Kidney (tissue), 22 donors: ENCODE measurements at places on chromosomes 3 and 15. TPM values are rescaled to one million over a fixed set of nuclear protein-coding genes. Genes with fewer than 3 reads are reported as not detected.

CLSTN2 gene
- total RNA-seq = 12.0 TPM

SLC22A13 gene
- total RNA-seq = 0.16 TPM

AHSG gene
- total RNA-seq = not detected

ADAMTS7 gene
- 3.1 TPM for total RNA-seq

KBTBD8 gene
- total RNA-seq = 1.8 TPM

AGBL1 gene
- total RNA-seq = not detected

SH3GL3 gene
- 0.47 TPM for total RNA-seq

DNA sequence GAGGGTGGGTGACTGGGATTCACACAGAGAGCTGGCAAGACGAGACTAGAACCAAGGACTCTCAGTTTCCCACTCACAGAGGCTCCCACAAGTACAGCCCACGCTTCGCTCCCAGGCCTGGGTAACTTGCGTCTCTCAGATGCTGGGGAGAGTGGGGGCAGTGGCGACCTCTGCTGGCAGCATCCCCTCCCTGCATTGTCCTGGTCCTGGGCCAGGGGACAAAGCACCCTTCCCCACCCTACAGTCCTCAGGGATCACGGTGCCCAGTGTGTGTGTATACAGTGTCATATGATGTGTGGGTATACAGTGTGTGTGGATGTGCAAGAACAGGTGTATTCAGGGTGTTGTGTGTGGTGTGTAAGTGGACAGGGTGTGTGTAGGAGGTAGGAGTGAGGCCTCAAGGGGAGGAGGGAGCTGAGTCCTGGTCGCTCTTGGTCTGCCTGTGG, 12.8 kb downstream of the VILL start:
- H3K27ac ChIP-seq = no peak overlapping the region
- H3K36me3 ChIP-seq = peaks cover 3% of the 10 kb centered on the region
- no peaks in the 10 kb centered on the region for H3K4me1 ChIP-seq
- no peak overlapping the region for H3K4me3 ChIP-seq
- H3K27me3 ChIP-seq = no peaks in the 10 kb centered on the region

DNA sequence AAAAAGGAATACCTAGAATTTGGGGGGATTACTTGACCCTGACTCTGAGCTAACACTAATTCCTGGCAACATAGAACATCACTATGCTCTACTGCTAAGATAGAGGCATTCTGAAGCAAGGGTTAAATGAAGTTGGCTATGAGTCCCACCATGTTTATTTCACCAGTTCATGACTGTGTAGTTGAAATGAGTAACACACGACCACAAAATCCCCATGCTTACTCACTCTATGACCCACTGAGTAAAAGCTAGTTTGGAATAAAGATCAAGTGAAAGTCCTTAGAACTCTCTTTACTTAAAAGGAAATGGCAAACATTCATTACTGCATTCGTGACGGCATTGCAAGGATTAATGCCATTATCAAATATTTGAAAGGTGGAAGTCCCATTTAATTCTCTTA, 47.4 kb downstream of the MRPL46 start:
- no peak overlapping the region for H3K4me3 ChIP-seq
- no peaks in the 10 kb centered on the region for H3K4me1 ChIP-seq
- H3K36me3 ChIP-seq = no peaks in the 10 kb centered on the region
- no peak overlapping the region for H3K27ac ChIP-seq
- no peak for DNase-seq
- H3K27me3 ChIP-seq = no peaks in the 10 kb centered on the region

DNA sequence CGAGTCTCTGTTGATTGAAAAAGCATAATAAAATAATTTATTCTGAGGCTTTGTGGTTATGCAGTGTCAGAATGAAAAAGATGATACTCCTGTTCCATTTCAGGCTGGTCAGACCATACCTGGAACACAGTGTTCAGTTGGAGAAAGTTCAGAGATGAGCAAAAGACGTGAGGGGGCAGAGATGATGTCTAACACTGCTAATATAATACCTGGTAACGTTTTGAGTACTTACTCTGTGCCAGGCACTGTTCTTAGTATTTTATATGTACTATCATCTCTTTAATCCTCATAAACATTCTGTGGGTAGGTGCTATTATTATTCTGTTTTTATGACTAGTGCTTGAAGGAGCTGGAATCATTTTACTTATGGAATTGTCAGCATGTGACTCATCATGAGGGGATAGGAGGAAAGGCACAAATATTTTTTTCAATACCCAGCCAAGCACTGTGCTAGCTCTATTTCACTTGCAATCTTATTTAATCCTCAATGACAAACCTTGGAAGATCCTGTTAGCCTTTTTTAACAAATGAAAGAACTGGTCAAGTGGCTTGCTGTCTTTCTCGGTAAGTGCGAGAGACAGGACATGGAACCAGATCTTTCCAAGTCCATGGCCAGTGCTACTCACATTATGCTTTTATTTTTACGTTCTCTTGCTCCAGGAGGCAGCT, 31.8 kb downstream of the IQGAP1 start:
- H3K4me3 ChIP-seq = no peak overlapping the region
- no peaks in the 10 kb centered on the region for H3K36me3 ChIP-seq
- no peaks in the 10 kb centered on the region for H3K27me3 ChIP-seq
- H3K4me1 ChIP-seq = peaks cover 16% of the 10 kb centered on the region

- H3K27me3 ChIP-seq = no peaks in the 10 kb centered on the region
- no peak for DNase-seq
- H3K27ac ChIP-seq = no peak overlapping the region
Observed at GRCh38 chr3:31952205-31952604, 28.9 kb downstream of the OSBPL10 start.

- H3K27ac ChIP-seq = no peak overlapping the region
- no peak overlapping the region for H3K4me3 ChIP-seq
- DNase-seq = no peak
- H3K27me3 ChIP-seq = no peaks in the 10 kb centered on the region
Observed at GRCh38 chr15:88719654-88720053, 80.8 kb downstream of the ISG20 start.

GRCh38 chr15:37921527-37922385, 12.7 kb upstream of the TMCO5A start:
- H3K27ac ChIP-seq = no peak overlapping the region
- no peaks in the 10 kb centered on the region for H3K4me1 ChIP-seq
- no peak overlapping the region for H3K4me3 ChIP-seq
- no peaks in the 10 kb centered on the region for H3K36me3 ChIP-seq
- no peaks in the 10 kb centered on the region for H3K27me3 ChIP-seq

DNA sequence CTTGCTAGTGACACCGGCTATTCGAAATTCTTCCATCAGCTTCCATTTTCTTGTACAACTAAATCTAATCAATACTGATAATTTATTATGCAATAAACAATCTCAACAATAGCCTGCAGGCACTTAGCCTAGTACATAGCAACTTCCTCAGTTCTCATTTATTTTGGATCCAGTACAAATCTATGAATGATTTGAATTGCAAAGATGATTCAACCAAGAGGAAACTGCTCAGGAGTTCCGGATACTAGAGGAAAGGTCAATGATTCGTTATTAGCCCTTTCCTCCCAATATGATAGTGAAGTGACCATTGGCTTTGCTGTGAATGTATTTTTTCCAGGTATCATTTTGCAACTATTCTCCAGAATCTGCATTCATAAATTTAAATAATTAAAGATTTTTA, 827.0 kb downstream of the CADM2 start:
- no peak overlapping the region for H3K4me3 ChIP-seq
- no peaks in the 10 kb centered on the region for H3K36me3 ChIP-seq
- no peak for DNase-seq
- H3K27ac ChIP-seq = no peak overlapping the region
- H3K4me1 ChIP-seq = no peaks in the 10 kb centered on the region

GRCh38 chr15:37019479-37020433, 80.6 kb downstream of the MEIS2 start:
- no peaks in the 10 kb centered on the region for H3K27me3 ChIP-seq
- H3K4me3 ChIP-seq = no peak overlapping the region
- no peak for DNase-seq
- peak overlapping the region; percentile 20 for H3K27ac ChIP-seq
- peaks cover 6% of the 10 kb centered on the region for H3K4me1 ChIP-seq

DNA sequence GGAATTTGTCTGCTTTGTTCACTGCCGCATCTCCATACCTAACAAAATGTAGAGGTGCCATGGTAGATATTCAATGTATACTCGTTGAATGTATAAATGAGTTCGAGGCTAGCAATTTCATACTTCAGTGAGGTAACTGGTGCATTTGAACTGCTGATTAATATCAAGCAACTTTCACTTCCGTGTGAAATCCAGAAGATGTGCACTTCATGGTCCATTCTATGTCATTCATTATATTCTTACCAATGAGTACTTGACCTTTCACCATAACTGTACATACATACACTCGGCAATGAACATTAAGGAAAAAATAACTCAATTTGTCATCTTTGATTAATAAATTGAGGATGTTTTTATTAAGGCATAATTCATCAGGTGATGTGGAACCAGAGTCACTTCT, 598.5 kb downstream of the ZNF385D start:
- no peaks in the 10 kb centered on the region for H3K27me3 ChIP-seq
- no peak overlapping the region for H3K4me3 ChIP-seq
- DNase-seq = no peak
- H3K4me1 ChIP-seq = no peaks in the 10 kb centered on the region

GRCh38 chr3:194009019-194009418, 126.9 kb upstream of the HES1 start:
- no peak for DNase-seq
- H3K4me3 ChIP-seq = no peak overlapping the region
- no peaks in the 10 kb centered on the region for H3K27me3 ChIP-seq
- H3K27ac ChIP-seq = no peak overlapping the region
- H3K36me3 ChIP-seq = no peaks in the 10 kb centered on the region
- H3K4me1 ChIP-seq = peaks cover 3% of the 10 kb centered on the region

DNA sequence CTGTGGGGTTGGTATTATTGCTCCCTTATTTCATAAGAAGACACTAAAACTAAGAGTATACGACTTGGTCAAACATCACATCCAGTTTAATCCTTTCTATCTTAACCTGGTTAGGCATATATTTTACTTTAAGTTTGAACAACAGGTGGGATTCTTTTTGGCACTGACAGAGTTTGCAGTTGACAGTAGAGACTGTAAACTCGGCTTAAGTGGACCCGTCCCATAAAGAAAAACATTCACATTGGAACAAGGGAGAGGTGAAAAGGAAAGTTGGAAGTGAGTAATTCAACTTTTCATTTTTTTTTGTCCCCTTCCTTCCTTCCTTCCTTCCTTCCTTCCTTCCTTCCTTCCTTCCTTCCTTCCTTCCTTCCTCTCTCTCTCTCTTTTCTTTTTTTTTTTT, 355.4 kb downstream of the LPP start:
- H3K27me3 ChIP-seq = no peaks in the 10 kb centered on the region
- no peak overlapping the region for H3K27ac ChIP-seq
- H3K4me3 ChIP-seq = no peak overlapping the region

DNA sequence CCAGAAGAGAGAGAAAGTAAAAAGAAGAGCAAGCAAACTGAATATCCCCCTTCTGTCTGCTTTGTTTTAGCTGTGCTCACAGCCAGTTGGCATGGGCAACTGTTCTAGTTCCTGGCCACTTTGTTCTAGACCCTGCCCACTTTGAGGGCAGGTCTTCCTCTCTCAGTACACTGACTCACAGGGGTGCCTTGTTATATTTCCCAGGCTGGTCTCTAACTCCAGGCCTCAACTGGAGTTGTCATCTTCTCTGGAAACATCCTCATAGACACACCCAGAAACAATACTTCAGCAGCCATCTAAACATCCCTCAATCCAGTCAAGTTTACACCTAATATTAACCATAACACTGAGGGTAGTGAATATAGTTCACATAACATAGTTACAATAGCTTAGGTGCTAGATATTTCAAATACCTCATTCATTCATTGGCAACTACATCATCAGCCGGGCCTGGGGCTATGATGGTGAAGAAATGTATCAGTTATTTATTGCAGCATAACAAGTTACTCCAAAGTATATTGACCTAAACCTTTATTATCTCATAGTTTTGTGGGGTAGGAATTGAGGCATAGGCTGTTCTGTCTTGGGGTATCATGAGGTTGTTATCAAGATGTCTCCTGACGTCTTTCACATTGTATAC, 106.0 kb downstream of the UBE2E2 start:
- no peak overlapping the region for H3K4me3 ChIP-seq
- H3K27me3 ChIP-seq = no peaks in the 10 kb centered on the region
- H3K27ac ChIP-seq = no peak overlapping the region
- peaks cover 3% of the 10 kb centered on the region for H3K4me1 ChIP-seq
- H3K36me3 ChIP-seq = no peaks in the 10 kb centered on the region

GRCh38 chr3:17850448-17850847, 108.0 kb upstream of the TBC1D5 start:
- H3K36me3 ChIP-seq = no peaks in the 10 kb centered on the region
- H3K27ac ChIP-seq = no peak overlapping the region
- no peak for DNase-seq
- H3K4me1 ChIP-seq = no peaks in the 10 kb centered on the region
- no peaks in the 10 kb centered on the region for H3K27me3 ChIP-seq
